ENCODE measurements at places on chromosomes 3 and 15. TPM values are rescaled to one million over a fixed set of nuclear protein-coding genes. Genes with fewer than 3 reads are reported as not detected.

The GOLGA6C gene
- total RNA-seq: not detected

The CCR4 gene
- total RNA-seq: 7.5 TPM

The NAALADL2 gene
- 0.27 TPM for total RNA-seq

The TMEM45A gene
- not detected for total RNA-seq

The TNFAIP8L3 gene
- total RNA-seq: not detected

Measured in CD8-positive, alpha-beta T cell (primary cell).